ENCODE measurements at places on chromosomes 7 and 10. TPM values are rescaled to one million over a fixed set of nuclear protein-coding genes. Genes with fewer than 3 reads are reported as not detected.

DNA sequence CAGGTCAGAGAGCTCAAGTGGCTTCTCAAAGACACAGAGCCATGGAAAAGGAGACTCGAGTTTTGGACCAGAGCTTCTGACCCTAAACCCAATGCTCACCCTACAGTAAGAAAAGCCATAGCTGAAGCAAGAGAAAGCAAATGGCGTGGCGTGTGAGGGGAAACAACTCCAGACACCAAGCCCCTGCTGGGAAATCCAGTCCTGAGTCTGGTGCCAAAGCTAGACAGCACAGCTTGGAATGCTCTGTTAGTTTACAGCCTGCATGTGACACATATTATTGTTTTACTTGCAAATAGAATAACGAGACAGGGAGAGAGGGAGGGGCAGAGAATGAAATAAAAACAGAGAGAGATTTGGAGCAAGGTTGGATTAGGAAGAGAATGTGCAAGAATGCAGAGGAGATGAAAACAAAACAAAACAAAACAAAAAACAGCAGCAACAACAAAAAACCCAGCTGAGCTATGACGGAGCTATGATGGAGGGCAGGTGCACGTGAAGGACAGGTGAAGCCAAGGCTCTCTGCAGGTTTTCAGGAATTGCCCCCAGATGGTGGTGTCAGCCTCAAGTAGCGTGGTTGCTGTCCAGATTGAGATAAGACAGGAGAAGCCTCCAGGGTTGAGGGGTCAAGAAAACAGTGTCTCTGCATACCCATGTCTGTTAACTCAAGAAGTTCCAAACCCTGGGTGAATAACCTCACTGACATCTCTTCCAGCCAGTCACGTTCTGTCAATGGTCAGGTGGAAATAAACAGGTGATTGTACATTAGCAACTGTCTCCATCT lies 69.7 kb upstream of the LRRC18 start:
- peaks cover 71% of the 10 kb centered on the region for H3K27me3 ChIP-seq
- H3K36me3 ChIP-seq: no peaks in the 10 kb centered on the region
- H3K27ac ChIP-seq: no peak overlapping the region

The GATA3 gene
- 8.2 TPM for total RNA-seq

- H3K36me3 ChIP-seq: no peaks in the 10 kb centered on the region
- H3K4me3 ChIP-seq: no peak overlapping the region
- DNase-seq: no peak
- no peak overlapping the region for H3K27ac ChIP-seq
- H3K4me1 ChIP-seq: no peaks in the 10 kb centered on the region
- H3K27me3 ChIP-seq: no peaks in the 10 kb centered on the region
Observed at GRCh38 chr10:37643187-37643586, 214.2 kb downstream of the ZNF248 start.

DNA sequence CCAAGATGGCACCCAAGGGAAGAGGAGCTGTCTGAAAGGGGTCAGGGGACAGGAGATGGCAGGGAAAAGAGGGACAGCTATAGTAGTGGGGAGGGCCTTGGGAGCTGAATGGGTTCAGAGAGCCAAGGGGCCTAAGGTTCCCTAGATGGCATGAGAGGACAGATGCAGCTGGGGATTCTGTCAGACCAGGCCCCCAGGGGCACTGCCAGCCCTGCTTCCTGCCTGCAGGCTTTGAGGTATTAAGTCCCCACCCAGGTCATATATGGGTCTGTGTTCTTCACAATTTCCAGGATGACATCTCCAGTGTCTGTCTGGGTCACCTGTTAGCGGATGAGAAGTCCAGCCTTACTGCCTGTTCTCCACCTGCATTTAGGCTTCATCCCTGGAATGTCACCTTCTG lies 56.7 kb downstream of the NEURL1 start:
- peaks cover 53% of the 10 kb centered on the region for H3K27me3 ChIP-seq
- H3K36me3 ChIP-seq: no peaks in the 10 kb centered on the region
- no peak overlapping the region for H3K4me3 ChIP-seq
- H3K4me1 ChIP-seq: no peaks in the 10 kb centered on the region
- no peak for DNase-seq

DNA sequence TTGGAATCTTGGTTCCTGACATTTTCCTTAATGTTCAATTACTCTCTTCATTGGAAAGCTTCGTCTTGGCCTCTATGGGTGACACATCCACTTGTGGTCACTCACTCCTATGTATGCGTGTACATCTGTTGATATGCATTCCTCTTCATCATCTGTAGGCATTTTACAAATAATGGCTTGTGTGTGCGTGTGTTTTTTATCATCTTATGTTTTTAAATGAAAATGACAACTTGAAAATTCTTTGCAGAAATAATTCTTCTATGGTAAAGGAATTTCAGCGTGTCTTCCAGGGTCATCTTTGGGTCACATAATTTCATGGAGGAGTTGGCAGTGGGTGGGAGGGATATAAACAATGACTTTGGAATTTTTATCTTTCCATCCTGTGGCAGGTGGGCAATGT lies 925.1 kb downstream of the LRMDA start:
- no peaks in the 10 kb centered on the region for H3K27me3 ChIP-seq
- no peak overlapping the region for H3K27ac ChIP-seq
- no peaks in the 10 kb centered on the region for H3K4me1 ChIP-seq
- no peaks in the 10 kb centered on the region for H3K36me3 ChIP-seq

DNA sequence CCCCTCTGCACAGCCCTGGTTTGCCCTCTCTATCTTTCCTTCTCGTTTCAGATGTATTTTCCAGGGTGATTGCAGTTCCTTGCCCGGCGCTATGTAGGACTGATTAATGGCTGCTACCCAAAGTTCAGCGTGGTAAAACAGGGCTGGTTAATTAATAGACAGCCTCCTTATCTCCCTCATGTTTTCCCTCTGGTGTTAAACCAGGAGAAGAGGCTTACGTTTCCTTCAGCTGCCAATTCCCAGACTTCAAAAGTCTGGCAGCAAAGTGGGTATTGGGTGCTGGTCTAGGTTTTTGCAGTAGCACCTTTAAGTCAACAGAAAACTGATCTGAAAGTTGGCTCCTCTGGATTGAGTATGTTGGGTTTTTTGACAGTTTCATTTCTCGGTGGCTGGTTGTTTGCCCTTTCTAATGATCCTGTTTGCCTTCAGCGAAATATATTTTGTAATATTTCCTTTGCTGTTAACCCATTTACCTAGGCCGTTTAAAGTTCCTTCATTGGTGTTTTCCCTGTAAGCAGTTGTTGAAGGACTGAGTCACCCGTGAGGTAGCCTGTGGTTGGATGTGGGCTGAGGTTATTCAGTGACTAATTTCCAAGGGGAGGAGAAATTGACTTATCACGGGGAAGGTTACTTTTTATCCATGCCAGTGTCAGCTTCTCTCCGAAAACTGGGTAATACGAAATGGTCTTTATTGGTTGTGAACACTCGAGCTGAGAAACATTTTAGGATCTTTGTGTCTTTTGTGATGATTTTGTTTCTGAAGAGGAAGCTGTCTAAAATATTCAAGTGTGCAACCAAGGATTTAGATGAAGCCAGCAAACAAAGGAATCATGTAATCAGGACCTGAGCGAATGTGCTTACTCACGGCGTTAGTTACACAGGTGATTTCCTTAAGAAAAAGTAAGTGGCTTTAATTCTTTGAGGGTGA lies 257.2 kb downstream of the KIAA1217 start:
- peaks cover 58% of the 10 kb centered on the region for H3K4me1 ChIP-seq
- no peaks in the 10 kb centered on the region for H3K27me3 ChIP-seq
- peak overlapping the region; percentile 89 for H3K27ac ChIP-seq
- peak overlapping the region; percentile 89 for H3K4me3 ChIP-seq
- peak; percentile 72 for DNase-seq

DNA sequence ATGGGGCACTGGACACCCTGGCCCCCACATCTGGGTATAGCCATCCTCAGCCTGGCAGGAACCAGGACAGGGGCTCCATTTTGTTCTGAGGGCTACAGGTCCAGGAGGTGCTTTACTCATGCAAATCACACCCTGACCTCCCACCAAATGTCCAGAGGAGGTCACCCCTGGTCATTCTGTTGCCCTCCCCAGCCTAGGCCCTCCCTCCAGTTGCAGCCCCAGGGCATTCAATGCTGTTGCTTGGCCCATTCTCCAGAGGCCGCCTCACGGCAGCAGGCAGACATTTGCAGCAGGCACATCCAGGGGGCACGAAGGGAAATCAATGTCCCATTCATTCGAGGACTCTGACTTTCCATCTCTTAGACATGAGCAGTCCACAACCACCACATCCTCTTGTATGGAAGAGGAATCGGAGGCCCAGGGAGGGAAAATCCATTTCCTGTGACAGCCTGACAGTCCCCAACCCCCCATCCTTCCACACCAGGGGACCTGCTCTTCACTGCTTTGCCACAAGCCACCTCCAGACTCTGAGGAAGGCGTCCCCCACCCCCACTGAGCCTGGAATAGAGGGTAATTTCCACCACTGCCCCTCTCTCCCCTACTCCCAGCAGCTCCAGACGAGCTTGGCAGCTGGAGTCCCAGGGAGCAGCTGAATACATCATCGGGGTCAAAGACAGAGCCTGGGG lies 76.2 kb upstream of the UNC5B start:
- H3K4me1 ChIP-seq: no peaks in the 10 kb centered on the region
- H3K27me3 ChIP-seq: peaks cover 100% of the 10 kb centered on the region
- no peaks in the 10 kb centered on the region for H3K36me3 ChIP-seq

- H3K4me1 ChIP-seq: no peaks in the 10 kb centered on the region
- no peak for DNase-seq
- no peaks in the 10 kb centered on the region for H3K27me3 ChIP-seq
- H3K4me3 ChIP-seq: no peak overlapping the region
- no peaks in the 10 kb centered on the region for H3K36me3 ChIP-seq
Observed at GRCh38 chr7:117014673-117015133, 61.4 kb downstream of the ST7 start.

The ELFN1 gene
- 0.27 TPM for total RNA-seq

The PRLHR gene
- total RNA-seq: not detected

DNA sequence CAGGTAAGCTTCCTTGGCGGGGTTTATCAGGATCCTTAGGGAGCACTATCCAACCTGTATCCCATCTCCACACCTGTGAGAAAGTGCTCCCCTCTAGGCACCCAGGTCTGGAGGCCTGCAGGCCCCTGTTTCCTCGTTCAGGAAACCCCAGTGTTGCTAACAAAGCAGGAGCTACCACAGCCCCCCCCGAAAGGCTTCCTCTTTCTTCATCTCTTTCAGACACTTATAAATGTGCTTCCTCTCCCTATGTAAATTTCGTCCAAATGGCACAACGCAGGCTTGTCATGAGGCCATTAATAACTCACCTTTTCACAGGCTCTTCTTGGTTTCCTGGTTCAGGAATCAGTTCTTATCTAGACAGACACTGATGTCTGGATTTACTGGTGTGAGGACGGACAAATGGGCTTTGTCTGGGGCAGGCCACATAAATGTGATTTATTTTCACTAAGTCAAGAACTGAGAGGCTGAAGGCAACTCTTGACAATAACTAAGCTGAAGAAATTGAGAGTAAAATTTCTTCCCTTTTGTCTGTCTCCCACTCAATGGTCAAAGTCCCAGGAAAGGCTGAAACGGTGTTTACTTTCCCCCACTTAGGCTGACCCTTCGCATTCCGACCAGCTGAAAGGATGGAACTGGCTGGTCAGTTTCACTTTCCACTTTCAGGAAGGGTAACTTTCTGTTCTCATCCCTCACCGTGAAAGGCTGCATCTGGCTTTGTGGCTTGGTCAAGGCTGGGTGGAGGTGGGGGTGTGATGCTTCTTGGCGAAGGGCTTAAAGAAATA lies 46.8 kb downstream of the PIK3AP1 start:
- H3K4me1 ChIP-seq: peaks cover 44% of the 10 kb centered on the region
- H3K27me3 ChIP-seq: no peaks in the 10 kb centered on the region
- peak overlapping the region; percentile 74 for H3K4me3 ChIP-seq

DNA sequence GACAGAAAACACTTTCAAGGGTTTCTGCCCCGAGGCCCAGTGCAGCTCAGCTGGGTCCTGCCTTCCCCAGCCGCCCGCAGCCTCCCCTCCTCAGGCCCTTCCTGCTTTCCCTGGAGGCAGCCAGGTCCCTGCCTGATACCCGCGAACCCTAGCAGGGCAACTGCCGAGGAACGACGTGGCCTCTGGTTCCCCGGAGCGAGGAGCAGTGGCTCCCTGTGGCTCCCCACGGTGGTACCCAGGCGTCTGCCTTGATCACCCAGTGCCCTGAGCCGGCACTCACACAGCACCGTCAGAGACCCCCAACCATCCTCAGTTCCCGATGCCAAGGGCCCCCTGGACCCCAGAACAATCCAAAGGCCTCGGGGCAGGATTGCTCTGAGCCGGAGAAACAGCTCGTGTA lies 58.3 kb downstream of the CFAP46 start:
- no peaks in the 10 kb centered on the region for H3K36me3 ChIP-seq
- no peaks in the 10 kb centered on the region for H3K4me1 ChIP-seq
- DNase-seq: no peak
- peaks cover 66% of the 10 kb centered on the region for H3K27me3 ChIP-seq
- no peak overlapping the region for H3K27ac ChIP-seq

GRCh38 chr7:2299870-2300512 lies 14.2 kb downstream of the SNX8 start:
- peaks cover 5% of the 10 kb centered on the region for H3K36me3 ChIP-seq
- no peaks in the 10 kb centered on the region for H3K27me3 ChIP-seq
- no peaks in the 10 kb centered on the region for H3K4me1 ChIP-seq
- DNase-seq: no peak
- H3K4me3 ChIP-seq: no peak overlapping the region

- H3K36me3 ChIP-seq: no peaks in the 10 kb centered on the region
- no peak for DNase-seq
- no peaks in the 10 kb centered on the region for H3K4me1 ChIP-seq
- H3K27me3 ChIP-seq: no peaks in the 10 kb centered on the region
- no peak overlapping the region for H3K27ac ChIP-seq
Observed at GRCh38 chr7:80682744-80683143, 44.3 kb downstream of the CD36 start.

DNA sequence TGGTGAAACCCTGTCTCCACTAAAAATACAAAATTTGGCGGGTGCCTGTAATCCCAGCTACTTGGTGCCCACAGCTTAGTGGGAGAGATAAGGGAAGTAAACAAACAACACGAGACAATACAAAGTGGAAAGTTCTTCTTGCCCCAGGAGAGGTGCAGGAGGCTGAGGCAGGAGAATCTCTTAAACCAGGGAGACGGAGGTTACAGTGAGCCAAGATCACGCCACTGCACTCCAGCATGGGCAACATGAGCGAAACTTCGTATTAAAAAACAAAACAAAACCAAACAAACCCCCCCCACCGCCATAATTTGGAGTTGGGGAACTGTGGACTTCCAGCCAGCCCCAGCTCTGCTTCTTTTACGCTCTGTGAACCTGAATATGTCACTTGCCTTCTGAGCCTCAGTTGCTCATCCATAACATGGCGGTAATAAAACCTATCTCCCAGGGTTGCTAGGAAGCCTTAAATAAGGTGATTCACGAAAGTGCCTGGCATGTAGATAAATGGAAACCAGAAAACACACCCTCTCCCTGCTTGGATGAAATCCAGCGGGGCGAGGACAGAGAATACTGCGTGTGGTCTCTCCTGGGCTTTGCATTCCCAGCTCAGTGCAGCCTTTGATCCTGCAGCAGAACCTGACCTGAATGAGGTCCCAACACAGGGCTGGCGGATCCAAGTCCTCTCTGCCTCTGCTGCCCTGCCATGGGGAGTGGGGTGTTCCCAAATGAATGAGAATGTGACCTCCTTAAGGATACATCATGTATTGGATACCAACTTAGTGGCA lies 10.2 kb downstream of the MLXIPL start:
- H3K36me3 ChIP-seq: peaks cover 4% of the 10 kb centered on the region
- no peak overlapping the region for H3K4me3 ChIP-seq
- H3K4me1 ChIP-seq: peaks cover 9% of the 10 kb centered on the region
- H3K27ac ChIP-seq: no peak overlapping the region
- no peak for DNase-seq
- no peaks in the 10 kb centered on the region for H3K27me3 ChIP-seq

GRCh38 chr7:17706734-17707133 lies 233.6 kb downstream of the SNX13 start:
- no peaks in the 10 kb centered on the region for H3K4me1 ChIP-seq
- H3K27ac ChIP-seq: no peak overlapping the region
- no peak overlapping the region for H3K4me3 ChIP-seq
- H3K36me3 ChIP-seq: no peaks in the 10 kb centered on the region
- peak; percentile 75 for DNase-seq
